ENCODE measurements at places on chromosomes 3 and 15. TPM values are rescaled to one million over a fixed set of nuclear protein-coding genes. Genes with fewer than 3 reads are reported as not detected.

MEGF11 gene
- total RNA-seq, result 1.9 TPM

PPIP5K1 gene
- 11.3 TPM for total RNA-seq

SGO1 gene
- total RNA-seq, result 16.4 TPM

ZMYND10 gene
- total RNA-seq, result 10.1 TPM

CFAP100 gene
- total RNA-seq, result not detected

APBA2 gene
- total RNA-seq, result 20.8 TPM

MCF2L2 gene
- total RNA-seq, result 0.31 TPM

CCR4 gene
- 0.06 TPM for total RNA-seq

STXBP5L gene
- total RNA-seq, result not detected

LDHAL6B gene
- total RNA-seq, result not detected
